ENCODE measurements at places on chromosomes 4 and X.
A peak's percentile ranks its signal among the peaks of the same experiment; 100 is the strongest.

- DNase-seq: no peak
Measured at GRCh38 chrX:119325456-119325855, 73.7 kb upstream of the SLC25A43 start.

GRCh38 chrX:74395556-74395955, 25.7 kb upstream of the SLC16A2 start:
- no peak for DNase-seq

- DNase-seq: no peak
Measured at GRCh38 chrX:38052096-38052495, 45.7 kb downstream of the SYTL5 start.

DNA sequence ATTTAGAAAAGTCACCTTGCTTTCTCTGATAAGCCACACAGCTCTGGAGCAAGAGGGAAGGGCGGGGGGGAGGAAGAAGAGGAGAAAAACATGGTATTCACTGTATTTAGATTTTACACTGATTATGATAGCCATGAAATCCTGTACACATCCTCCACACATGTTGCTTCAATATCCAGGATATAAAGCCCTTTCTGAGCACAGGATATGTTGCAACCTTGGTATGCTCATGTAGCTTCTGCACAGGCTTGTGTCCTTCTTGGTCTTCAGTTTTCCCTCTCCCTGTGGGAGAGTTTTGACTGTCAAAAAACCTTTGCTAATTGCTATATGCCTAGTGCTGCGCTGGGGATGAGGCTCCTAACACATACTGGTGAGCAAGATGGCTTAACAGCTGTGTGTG, 61.9 kb upstream of the DAPP1 start:
- DNase-seq: no peak

DNA sequence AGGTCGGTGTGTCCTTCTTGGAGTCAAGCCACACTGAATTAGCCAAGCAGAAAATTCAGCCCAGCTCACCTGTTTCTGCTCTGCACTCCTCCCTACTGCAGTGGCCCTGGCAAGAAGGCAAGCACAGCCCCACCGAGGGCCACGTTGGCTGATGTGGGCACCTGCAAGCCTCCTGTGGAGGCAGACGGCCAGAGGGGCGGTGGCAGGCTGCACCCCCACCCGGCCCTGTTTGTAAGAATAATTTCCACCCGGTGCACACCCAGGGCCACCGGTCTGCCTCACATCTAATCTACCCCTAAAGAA, 18.8 kb downstream of the PPP2R2C start:
- DNase-seq: peak; percentile 40

- no peak for DNase-seq
Measured at GRCh38 chr4:112288455-112288854, 2.8 kb upstream of the TIFA start.

DNA sequence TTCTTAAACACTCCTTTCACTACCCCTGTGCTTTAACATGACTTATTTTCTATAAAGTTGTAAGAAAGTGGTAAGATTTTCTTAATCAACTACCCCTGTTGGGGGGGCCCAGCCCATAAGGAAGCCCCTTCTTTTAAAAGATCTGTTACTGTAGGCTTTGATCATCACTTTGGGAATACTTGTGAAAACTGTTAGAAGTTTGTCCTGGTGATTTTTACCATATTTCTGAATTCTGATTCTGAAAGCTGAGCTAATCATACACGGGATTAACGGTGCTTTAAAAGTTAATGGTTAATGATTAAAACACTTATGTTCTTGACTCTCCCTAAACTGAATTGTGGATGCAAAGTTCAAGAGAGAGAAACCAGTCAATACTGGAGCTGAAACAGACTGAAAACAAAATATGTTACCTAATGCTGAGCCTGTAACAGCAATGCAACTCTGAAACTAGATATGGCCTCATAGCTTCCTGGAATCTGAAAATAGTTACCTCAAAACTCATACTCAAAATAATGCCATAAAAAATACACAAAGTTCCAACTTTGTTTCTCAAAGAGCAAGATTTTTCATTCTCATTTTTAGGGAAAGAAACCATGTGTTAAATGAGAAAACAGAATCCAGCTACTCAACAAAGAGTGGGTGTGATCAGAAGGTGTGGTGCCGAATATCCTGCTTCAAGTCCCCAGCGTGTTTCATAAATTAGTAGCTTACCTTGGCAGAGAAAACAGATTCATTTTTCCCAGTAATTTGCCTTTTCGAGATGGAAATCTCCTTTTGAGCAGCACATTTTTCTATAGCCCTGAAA, 31.6 kb downstream of the ADH7 start:
- no peak for DNase-seq

- no peak for DNase-seq
Measured at GRCh38 chr4:86398187-86398586, 38.3 kb upstream of the MAPK10 start.

- no peak for DNase-seq
Measured at GRCh38 chr4:67234296-67234695, 311.0 kb downstream of the CENPC start.

- DNase-seq: no peak
Measured at GRCh38 chr4:90069151-90069550, 58.0 kb upstream of the CCSER1 start.

DNA sequence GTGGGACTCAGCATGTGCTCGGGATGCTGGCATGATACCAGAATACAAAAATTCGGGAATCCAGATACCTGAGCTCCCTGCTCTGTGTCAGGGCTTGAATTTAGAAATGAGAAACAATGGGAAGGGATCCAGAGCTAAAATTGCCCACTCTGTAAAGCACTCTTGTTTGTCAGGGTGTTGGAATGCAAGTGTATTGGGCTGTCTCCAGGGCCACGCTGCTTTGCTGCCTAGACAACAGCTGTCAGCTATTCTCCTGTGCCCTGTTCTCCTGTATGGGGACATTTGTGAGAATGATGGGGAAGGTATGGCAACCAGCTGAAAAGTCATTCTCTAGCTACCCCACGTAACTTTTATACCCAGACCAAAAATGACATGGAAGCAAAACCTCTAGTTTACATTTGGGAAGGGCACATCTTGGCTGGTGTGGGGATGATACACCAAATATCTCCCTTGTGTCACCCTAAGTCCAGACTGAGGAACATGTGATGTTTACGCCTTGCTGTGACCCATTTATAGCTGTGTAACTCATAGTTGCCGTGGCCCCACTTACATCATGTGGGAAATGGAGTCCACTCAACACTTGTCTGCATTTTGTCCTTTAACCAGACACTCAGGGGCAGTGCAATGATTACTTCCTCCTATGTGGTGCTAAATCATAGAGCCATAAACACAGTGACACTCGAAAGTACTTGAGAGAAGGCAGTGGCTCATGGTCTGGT, 46.6 kb downstream of the SMPX start:
- DNase-seq: no peak

GRCh38 chr4:53068755-53069330, 206.7 kb downstream of the RASL11B start:
- no peak for DNase-seq

DNA sequence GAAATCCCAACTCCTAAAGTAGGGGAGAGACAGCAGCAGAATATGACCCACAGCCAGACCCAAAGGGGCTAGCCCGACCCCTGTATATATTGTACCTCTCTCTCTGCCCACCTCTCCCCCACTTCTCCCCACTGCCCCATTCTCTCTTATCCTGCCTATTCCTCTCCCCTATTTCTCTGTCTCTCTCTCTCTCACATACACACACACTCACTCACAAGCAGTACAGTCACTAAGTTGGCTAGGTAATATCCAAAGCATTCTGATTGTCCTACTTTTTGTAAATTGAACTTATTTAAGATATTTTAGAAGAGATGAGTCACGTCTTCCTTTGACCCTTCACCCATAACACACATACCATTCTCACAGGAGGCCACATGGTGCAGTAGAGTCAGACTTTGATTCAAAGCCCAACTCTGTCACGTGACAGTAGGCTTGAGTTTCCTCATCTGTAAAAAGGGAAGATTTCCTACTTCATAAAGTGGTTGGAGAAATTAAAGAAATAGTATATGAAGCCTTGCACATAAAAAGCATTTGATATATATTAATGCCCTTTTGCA, 29.5 kb downstream of the SRPX2 start:
- no peak for DNase-seq

DNA sequence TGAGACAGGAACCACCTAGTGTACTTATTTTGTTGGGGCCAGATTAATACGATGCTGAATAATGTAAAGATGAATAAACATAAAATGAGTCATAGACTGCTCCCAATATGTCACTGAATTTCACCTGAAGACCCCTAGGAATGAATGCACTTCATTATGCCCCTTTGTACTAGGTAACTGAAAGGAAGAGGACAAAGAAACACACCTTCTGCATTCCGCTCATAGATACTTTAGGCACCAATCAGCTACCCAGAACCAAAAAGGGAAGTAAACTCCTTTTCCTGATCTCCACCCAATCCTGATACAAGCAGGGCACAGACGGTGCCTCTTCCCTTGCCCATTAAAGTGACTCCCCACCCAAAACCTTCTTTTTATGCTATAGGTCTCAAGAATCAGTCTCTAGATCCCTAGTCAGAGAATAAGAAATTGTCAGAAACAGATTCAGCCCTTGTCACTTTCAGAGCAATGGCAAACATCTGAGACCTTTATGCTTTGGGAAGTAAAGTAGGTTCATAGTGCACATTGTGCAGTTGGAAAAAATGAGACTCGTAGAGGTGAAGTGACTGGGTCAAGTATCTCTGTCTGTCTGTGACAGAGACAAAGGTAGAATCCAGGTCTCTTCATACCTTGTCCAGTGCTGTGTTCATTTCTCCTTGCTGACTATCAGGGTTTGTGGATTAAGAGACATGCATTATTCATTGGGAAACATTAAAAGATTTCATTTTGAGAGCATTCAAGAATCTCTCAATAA, 2.3 kb downstream of the GPR174 start:
- no peak for DNase-seq

DNA sequence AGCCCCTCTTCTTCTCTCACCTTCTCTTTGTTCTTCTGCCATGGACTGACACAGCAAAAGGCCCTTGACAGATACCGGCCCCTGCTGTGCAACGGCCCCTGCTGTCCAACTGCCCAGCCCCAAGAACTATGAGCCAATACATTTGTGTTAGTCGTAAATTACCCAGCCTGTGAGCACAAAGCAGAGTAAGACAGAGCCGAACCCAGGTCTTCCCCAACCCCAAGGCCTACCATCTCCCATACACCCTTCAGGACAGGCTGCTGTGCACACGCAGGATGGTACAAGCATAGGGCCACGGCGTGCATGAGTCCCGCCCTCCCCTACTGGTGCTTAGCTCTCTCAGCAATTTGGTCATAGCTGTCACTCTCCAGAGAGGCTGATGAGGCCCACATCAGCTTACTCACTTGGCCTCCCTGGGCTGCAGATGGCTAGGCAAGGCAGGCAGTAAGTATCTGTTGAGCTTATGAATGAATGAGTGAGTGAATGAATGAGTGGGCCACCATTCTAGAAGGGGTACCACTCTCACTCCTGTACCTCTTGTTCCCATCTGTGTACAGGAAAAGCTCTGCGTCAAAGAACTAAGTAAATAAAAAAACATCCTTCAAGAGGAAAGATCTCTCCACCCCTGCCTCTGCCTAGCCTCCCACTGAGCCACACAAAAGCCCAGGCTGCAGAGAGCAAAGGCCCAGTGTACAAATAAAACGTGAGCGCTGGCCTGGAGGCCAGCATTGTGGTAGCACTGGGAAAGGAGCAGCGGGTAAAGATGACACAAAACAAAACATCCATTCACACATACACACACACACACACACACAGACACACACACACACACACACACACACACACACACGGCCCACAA, 13.9 kb downstream of the WDR1 start:
- DNase-seq: no peak

DNA sequence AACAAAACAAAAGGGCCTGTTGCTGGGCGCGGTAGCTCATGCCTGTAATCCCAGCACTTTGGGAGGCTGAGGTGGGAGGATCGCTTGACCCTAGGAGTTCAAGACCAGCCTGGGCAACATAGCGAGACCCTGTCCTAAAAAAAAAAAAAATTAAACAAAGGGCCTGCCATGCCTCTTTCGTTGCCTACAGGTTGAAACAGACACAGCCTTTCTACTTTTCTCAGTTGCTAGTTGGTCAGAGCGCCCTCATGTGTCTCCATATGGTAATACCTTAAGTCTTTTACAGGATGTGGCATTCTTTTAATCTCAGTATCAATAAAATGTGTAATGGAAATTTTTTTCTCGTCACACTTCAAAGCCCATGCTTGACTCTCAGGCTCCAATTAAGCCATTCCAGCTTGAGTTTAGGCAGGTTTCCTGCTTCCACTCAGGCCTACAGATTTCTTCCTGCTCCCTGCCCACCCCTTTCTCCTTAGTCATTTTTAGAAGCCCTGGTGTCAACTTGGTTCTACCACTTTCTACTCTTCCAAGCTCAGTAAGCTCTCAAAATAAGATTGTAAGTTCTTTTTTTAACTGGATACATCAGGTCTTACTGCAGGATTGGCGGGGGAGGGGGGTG, 4.6 kb upstream of the SOWAHD start:
- peak; percentile 2 for DNase-seq

DNA sequence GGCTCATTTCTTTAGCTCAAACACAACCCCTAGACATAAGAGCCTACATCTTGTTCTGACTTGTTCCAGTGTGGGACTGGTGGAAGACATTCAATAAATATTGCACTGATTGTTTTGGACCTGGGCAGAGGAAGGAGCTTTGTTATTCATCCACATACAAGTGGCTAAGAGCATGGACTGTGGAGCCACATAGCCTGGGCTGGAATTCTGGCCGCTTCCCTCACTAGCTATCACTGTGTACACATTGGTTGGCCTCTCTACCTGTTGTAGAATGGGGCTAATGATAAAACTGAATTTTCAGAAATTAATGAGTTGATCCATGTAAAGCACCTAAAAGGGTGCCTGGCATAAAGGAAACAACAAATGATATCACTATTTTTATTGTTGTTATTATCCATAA, 80.0 kb downstream of the ZNF674 start:
- no peak for DNase-seq

DNA sequence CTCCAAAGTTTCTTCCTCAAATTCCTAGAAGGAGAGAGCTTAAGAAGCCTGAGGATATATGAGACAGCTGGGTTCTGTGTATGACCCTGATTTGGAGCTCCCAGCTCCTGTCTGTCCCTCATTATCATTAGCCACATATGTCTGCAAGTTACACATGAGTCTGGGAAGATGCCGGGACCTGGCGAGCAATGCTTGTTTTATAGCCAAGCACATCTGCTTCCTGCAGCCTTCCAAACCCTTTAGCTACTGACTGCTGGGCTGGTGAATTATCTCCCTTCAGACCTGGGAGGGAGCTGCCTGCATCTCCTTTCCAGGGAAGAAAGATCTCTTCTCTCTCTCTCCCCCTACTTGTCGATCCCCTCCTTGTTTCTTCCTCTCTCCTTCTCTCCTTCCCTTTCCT, 556.7 kb upstream of the BOD1L1 start:
- DNase-seq: no peak

DNA sequence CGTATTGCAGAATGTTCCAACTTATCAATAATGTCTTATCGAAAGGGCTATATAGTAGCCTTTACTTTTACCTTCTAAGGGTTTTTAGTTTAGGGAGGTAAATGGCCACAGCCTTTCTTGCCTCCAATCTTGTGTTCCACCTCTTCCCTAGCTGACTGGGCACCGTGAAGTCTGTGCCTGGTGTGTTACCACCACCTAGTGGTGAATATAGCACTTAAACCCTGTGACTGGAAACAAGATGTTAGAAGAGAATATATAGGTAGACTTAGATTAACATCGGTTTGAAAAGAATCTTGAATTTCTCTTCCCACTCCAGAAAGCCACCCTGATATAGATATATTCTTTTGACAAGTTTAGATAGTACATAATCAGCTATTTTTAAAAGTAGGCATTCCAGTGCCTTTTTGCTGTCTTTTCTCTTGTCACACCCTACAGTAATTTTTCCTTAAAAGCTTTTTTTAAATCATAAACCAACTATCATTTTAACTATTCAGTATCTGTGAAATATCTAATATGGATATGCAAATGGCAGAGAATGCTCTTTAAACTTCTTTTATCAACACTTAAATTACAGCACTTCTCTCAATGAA, 27.8 kb upstream of the ADH7 start:
- peak; percentile 21 for DNase-seq

Data from DMS79 treated with DMSO at 0.1 percent for 48 hours (cell line).